Breast epithelium (tissue), 4 donors: ENCODE measurements at places on chromosomes 7 and 10.

DNA sequence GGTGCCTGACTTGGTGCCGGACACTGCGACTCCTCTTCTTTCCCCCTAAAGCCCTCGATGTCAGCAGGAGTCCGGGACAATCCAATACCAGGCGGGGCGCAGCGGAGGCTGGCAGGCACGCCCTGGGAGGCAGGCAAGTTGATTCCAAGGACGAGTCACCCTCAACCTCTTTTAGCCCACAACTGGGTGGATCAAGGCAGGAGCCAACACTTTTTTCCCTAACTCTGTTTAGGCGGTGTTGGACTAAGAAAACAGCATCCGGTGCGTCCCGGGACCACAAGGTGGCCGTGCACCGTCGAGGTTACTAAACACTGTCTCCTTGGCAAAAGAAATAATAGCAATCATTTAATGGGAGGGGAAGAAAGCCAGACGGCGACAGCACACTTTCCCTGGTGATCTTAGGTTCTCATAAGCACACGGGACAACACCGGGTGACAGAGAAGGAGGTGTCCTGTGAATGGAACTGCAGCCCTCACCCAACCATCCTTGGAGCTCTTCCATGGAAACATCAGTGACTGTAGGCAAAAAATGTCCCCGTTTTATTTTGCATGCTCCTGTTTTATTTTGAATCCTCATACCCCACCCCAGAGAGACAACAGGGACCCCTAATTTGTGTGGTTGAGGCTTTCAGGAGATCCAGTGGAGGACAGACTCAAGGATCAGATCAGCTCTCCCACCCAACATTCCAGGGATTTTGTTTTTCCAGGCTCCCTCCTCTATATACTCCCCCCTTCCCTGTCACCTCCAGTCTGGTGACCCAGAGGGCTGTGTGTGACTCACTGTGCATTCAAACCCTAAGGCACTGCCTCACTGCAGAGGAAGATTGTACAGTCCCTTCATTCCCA, 1.3 kb upstream of the CALCR start:
- no peak for DNase-seq

GRCh38 chr7:100132697-100133151, 6.0 kb downstream of the MBLAC1 start:
- DNase-seq: no peak

DNA sequence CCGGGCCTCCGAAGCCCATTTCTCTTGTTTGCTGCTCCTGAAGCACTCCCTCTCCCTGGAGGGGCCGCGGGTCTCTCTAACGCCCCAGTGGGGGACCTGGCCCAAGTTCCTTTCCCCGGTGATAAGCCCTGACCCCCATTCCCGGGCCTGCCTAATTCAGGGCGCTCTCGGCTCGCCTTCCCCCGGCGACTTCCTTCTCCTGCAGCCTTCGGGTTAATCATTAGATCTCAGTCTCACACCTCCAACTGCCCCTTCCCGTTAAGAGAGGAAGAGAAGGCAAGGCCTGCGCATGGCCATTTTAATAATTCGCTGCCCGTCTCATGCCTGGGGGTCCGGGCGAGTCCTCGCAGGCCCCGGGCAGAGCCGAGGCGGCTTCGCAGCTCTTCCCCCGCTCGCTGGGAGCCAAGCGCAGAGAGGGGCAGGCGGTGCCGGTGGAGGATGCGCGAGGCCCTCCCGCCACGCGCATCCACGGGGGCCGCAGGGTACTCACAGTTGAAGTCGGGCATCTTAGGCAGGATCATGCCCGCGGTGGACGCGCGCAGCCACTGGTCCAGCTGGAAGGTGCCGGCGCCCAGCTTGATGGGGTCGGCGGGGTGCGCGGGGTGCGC, 1.2 kb downstream of the MNX1 start:
- no peak for DNase-seq

DNA sequence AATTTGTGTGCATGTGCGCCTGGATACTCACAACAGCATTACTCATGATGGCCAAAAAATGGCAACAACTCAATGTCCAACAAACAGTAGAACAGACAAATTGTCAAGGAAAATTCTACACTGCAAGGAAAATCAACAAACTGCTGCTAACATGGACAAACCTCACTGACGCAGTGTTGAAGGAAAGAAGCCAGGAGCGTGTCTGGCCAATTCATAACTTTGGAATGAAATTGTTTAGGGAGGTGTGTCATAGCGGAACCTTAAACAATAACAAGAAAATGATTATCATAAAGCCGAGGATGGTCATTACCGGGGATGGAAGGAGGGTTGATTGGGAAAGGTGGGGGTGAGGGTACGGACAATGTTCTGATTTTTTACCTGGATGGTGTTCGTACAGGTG, 29.1 kb downstream of the ALOX5 start:
- DNase-seq: no peak

GRCh38 chr7:23335136-23335535, 36.0 kb downstream of the MALSU1 start:
- DNase-seq: no peak

DNA sequence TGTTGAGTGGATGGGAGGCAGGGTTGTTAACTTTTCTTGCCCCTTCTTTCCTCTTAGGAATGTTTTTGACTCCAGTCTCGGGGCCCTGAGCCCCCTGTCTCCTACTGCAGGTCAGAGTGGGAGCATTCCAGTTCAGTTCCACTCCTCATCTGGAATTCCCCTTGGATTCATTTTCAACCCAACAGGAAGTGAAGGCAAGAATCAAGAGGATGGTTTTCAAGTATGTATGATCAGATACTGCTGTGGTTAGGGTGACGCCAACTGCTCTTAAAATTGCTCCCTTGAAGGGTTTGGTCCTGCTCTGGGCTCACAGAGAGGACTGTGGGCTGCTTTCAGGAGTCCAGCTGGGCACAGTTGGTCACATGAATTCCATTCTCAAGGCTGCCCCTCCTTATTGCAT, 22.0 kb downstream of the VWA2 start:
- no peak for DNase-seq

DNA sequence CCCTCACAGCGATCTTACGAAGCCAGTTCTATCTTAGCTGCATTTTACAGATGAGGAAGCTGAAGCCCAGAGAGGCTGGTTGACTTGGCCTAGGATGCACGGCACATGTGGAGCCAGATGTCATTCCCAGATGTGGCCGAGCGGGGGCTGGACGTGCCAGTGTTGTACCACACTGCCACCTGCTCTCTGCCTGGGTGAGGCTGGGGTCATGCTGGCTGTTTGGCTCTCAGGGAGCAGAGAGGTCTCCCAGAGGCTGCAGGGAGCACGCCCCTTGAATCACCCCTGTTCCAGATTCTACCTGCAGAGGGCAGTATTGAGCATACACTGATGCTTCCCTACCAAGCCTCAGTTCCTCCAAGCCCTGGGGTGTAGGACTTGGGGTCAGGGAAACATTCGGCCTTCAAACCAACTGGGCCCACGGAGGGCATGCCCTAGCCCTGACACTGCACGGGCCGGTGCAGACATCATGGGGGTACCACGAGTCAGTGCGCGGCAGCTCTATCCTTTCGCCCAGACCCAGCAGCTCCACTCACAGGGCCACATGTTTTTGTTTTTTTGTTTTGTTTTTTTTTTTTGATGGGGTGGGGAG, 3.8 kb upstream of the GTF2IRD1 start:
- DNase-seq: no peak

DNA sequence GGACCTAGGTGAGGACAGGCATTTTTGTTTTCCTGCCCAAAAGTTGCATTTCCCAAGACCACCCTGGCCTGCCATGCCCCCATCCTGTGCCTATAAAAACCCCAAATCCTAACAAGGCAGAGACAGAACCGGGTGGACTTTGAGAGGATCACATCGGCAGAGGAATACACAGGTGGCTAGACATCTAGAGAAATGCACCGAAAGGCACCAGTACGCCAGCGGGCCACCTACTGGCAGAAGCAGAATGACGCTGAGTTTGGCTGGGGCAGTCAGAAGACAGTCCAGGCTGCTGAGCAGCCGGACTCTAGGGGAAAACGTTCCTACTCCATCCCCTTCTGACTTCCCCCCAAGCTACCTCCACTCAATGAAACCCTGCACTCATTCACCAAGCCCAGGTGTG, 2.8 kb downstream of the AKR1C4 start:
- no peak for DNase-seq

DNA sequence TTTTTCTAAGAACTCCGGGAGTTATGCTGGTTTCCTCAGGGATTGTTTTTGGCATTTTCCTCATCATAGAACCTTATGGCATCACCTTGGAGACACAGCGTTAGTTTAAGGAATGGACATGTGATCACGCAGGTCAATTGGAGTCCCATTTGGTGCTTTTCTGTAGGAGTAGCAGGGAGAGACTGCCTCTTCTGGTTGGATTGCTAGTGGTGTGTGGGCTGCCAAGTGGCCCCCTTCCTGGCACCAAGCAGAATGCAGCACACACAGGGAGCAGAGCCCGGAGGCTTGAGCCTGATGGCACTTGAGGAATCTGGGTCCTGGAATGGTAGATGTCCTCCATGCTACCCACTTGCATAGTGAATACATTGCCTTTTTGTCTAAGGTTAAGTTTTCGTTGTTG, 57.9 kb downstream of the SDK1 start:
- DNase-seq: no peak

DNA sequence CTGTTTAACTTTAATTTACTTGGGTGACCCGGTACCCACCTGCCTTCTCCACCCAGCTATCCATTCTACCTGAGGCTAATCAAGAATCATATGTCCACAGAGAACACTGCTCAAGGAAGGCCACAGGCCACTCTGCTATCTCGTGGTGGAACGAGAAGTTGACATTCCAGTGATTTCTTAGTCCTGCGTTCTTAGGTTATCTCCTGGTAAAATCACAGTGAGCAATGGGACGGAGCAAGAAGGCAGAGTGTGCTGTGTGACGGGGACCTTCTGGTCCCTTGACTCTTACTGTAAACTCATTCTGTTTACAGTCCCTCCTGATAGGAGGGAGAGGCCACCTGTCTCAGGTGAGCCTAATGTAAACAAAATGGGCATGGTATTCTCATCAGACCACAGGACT, 256.6 kb downstream of the TNS3 start:
- DNase-seq: no peak

DNA sequence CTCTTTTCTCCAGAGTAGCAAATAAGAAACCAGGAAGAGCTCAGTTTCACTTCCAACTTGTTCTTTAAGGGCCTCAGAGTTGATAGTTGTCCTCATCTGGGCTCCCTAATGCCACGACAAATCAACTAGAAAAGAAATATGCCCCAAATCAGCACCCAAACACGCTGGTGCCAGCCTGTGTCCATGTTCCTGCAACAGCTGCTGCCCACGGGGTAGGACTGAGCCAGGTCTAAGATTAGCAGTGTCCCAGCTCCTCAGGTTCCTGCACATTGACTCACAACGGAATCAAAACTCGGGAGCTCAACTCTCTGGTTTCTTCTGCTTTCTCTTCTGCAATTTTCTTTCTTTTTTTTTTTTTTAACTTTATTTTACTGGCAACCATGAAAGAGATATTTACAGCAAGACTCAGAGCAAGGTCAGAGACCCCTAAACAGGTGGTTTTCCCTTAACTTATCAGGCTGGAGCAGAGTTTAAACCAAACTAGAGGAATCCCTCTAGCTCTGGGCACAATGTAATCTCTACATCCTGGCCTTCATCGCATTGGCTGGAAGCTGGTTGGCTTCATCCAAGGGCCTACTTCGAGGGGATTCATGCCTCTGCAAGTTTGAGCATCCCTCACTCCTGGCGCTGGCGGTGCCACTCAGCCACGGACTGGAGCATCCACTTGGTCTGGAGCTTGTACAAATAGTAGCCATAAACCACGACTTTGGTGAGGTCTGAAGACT, 126.1 kb downstream of the PFKFB3 start:
- no peak for DNase-seq

DNA sequence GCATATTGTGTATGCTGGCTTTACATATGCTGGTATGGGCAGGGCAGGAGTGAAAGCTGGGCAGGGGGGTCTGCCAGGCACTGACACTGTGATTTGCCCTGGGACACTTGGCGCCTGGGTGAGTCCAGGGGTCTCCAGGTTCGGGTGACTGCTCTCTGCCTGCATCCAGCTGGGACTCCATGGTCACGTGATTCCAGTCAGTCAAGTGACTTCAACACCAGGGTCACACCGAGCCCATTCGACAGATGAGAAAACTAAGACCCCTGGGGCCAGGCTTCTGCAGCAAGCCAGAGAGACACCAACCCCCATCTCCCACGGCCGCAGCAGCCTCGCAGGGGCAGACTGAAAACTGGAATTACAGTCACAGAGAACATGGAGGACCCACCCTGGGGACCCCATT, 30.0 kb downstream of the MMD2 start:
- DNase-seq: no peak

- peak; percentile 84 for DNase-seq
These were observed at the start of gene UPP1 for GRCh38 chr7:48089046-48090003. Gene UPP1, plus strand, starts transcription at chr7:48089265. Its CDS starts 5,519 bp downstream, at chr7:48094784.

DNA sequence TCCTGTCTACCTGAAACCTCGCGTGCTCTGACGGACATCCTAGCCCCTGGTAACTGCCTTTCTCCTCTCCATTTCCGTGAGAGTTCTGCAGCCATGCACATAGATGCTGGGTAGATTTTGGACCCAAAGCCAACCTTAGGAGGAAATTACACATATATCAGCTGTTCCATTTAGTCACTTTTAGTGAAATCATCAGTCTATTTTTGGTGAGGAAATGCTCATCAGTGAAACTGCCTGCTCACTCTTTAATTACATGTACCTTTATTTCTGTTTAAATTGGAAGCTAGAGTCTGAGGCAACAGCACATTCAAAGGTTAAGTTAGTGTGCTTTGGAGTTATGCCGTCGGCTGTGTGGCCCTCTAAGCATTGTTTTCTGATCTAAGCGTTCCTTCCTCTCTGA, 231.3 kb downstream of the WDR37 start:
- DNase-seq: no peak

GRCh38 chr10:76043261-76043660, 611.8 kb downstream of the LRMDA start:
- DNase-seq: no peak

- DNase-seq: no peak
These were observed 866 bp downstream of the CNOT4 start for GRCh38 chr7:135508883-135509588.
